ENCODE measurements at places on chromosomes 6 and 20. TPM values are rescaled to one million over a fixed set of nuclear protein-coding genes. Genes with fewer than 3 reads are reported as not detected.

FAM83C gene
- polyA plus RNA-seq, result 0.03 TPM

RAB23 gene
- polyA plus RNA-seq, result 2.7 TPM

TCP11 gene
- polyA plus RNA-seq, result 0.13 TPM

PRL gene
- not detected for polyA plus RNA-seq

CLVS2 gene
- polyA plus RNA-seq, result 0.32 TPM

C6orf163 gene
- 0.81 TPM for polyA plus RNA-seq

CEP162 gene
- polyA plus RNA-seq, result 15.5 TPM

TRIM10 gene
- polyA plus RNA-seq, result not detected

IL22RA2 gene
- not detected for polyA plus RNA-seq

CST5 gene
- 0.47 TPM for polyA plus RNA-seq

MICB gene
- polyA plus RNA-seq, result 2.7 TPM

EGFL8 gene
- polyA plus RNA-seq, result 54.4 TPM

ASIP gene
- polyA plus RNA-seq, result not detected

PGBD1 gene
- polyA plus RNA-seq, result 7.9 TPM

GDAP1L1 gene
- 2.4 TPM for polyA plus RNA-seq

ZNF76 gene
- polyA plus RNA-seq, result 185 TPM

PRPH2 gene
- 0.47 TPM for polyA plus RNA-seq

ZNF217 gene
- 4.3 TPM for polyA plus RNA-seq

OPN5 gene
- polyA plus RNA-seq, result not detected

SH3BGRL2 gene
- 3.8 TPM for polyA plus RNA-seq

SIGLEC1 gene
- polyA plus RNA-seq, result 4.8 TPM

BANF2 gene
- not detected for polyA plus RNA-seq

FOXS1 gene
- 2.7 TPM for polyA plus RNA-seq

SDCBP2 gene
- 2.4 TPM for polyA plus RNA-seq

SEL1L2 gene
- 0.40 TPM for polyA plus RNA-seq

SLC12A5 gene
- 121 TPM for polyA plus RNA-seq

TNFRSF6B gene
- polyA plus RNA-seq, result 43.3 TPM

RAMACL gene
- polyA plus RNA-seq, result 0.24 TPM

RHAG gene
- polyA plus RNA-seq, result 0.10 TPM

SCRT2 gene
- not detected for polyA plus RNA-seq

TRIM40 gene
- polyA plus RNA-seq, result not detected
